ENCODE measurements at places on chromosomes 2 and 18.

- DNase-seq, result no peak
These were observed 133.3 kb downstream of the ALPK2 start for GRCh38 chr18:58495634-58496033.

DNA sequence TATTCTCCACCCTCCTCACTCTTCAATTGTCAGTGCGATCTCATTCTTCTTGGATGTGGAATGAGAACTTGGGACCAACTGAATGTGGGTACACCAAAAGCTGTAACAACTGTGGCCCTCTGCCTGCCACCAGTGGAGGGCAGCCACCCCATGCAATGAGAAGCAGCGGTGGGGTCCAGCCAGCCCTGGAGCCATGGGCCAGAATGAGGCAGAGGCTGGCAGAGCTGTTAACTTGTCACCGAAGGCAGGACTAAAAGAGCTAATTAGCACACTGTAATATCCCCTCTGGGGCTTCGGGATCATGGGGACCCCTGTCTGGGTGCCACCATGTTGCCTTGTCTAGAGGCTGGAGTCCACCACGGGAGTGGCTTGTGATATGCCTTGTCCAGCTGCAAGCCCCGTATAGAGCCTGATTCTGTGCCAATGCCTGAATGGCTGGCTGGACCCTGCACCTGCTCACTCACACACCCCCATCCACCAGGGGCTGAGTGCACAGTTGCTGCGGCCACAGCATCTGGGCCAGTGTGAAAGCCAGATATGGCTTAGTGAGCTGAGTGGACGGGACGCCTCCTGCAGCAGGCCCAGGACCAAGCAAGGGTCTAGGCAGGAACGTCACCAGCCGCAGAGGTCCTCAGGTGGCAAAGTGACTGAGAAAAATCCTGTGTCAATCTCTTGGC is 680.5 kb downstream of the DSC3 start:
- DNase-seq, result no peak

GRCh38 chr2:181457741-181458425 is 697 bp downstream of the ITGA4 start:
- DNase-seq, result peak; percentile 80

GRCh38 chr2:157587576-157587975 is 41.1 kb downstream of the ACVR1C start:
- DNase-seq, result peak; percentile 10

DNA sequence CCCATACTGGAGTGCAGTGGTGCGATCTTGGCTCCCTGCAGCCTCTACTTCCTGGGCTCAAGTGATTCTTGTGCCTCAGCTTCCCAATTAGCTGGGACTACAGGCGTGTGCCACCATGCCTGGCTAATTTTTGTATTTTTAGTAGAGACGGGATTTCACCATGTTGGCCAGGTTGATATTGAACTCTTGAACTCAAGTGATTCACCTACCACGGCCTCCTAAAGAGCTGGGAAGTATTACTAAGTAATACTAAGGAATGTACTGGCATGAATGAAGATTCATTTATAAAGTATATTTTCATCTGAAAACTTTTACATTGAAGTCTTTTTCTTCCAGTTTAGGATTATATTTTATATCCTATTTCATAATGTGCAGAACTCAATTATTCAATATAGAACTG is 38.1 kb downstream of the NUP35 start:
- no peak for DNase-seq

GRCh38 chr2:146931109-146931508 is 913.7 kb upstream of the ACVR2A start:
- peak; percentile 12 for DNase-seq

GRCh38 chr18:10308154-10308553 is 146.3 kb upstream of the APCDD1 start:
- DNase-seq, result no peak

DNA sequence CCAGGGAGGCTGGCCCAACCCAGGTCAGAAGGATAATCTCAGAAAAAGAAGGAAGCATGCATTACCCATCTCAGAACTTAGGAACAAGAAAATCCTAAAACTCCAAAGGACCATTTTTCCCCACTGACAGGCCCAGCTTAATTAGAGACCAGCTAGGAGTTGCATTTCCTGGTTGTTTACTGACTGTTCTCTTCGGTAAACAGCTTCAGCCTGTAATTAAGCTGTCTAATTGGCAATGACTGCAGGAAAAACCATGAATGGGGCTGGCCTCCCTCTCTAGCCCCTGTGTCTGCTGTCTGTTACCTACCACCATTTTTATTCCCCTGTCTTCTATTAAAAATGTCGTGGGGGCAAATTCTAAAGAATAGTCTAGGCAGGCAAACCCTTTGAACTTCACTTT is 146.5 kb downstream of the AGAP1 start:
- DNase-seq, result no peak

- DNase-seq, result no peak
These were observed 28.1 kb downstream of the RHOB start for GRCh38 chr2:20474757-20475566.

- peak; percentile 97 for DNase-seq
These were observed 19.4 kb downstream of the TOGARAM2 start for GRCh38 chr2:29000481-29000880.

- peak; percentile 13 for DNase-seq
These were observed 69.2 kb downstream of the RNF144A start for GRCh38 chr2:6986301-6986911.

DNA sequence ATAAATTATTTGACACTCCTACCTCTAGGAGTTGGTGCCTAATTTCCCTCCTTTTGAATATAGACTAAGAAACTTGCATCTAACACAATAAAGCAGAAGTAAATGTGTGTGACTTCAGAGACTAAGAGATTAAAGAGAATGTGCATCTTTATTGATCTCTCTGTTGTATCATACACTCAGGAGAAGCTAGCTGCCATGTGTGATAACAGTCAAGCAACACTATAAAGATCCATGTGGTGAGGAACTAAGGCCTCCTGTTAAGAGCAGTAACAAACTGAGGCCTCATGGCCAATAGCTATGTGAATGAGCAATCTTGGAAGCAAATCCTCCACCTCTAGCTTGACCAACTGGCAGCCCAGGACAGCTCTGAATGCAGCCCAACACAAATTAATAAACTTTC is 3.4 kb downstream of the FANCL start:
- DNase-seq, result peak; percentile 30

GRCh38 chr2:189501487-189501886 is 60.2 kb downstream of the WDR75 start:
- DNase-seq, result no peak

DNA sequence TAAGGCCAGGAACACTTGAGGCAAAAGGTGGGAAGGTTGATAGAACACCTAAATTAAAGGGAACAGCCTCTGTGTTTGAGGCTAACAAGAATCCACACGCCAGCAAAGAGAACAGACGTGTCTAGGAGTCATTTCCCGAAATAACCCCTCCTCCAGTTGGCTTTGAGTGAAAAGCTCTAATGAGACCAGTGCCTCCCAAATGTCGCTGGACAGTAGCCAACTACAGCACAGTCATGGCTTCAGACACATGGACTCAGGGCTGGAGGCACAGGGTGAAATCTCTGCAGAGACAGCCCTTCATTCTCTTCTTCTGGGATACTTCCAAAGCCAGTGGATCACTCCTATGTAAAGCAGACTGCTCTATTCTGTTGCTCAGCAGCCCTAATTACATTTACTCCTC is 49.6 kb downstream of the SOWAHC start:
- no peak for DNase-seq

Data from Kasumi-1 (cell line).